Left hindlimb (tissue), 1 donor: ENCODE measurements at places on chromosomes 5 and 9.

DNA sequence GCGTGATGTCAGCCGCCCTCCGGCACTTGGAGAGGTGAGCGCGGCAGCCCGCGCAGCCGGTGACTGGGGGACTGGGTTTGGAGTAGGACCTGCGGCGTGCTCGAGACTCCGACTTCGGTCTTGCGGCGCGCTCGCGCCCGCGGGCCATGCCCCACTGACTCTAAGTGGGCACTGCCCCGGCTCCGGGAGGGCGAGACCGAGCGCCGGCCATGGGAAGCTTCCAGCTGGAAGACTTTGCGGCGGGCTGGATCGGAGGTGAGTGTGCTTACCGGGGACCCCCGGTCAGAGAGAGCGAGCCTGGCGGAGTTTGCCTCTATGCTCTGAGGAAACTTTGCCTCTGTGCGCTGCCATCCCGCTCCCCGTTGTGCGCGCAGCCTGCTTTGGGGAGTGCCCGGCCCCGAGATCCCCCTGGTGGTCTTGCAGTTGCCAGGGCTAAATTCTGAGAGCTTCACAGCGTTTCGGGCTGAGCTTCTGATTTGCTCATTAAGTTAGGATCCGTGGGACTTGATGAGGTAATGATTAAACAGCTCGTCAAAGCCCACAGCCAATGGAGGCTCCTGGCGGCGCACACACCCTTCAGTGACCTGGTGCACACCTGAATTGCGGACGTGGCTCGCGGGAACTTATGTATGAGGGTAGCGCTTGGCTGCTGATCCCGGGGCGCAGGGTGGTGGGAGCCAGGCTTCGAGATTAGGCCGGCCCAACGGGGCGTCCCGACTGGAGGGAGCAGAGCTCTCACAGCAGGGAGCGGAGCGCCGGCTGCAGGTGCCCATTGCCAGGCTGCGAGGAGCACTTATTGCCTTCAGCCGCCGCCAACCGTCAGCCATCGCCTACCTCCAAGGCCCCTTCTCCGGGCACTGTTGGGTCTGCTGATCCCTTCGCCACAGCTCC, at the start of gene SLC25A48:
SLC25A48 (plus strand) TSS at position 25 of the 891 bp plus-strand sequence; CDS start at position 210, 185 bp downstream.
- DNase-seq: peak; percentile 64

GRCh38 chr5:166899343-166899742, 1392.1 kb upstream of the WWC1 start:
- DNase-seq: no peak

DNA sequence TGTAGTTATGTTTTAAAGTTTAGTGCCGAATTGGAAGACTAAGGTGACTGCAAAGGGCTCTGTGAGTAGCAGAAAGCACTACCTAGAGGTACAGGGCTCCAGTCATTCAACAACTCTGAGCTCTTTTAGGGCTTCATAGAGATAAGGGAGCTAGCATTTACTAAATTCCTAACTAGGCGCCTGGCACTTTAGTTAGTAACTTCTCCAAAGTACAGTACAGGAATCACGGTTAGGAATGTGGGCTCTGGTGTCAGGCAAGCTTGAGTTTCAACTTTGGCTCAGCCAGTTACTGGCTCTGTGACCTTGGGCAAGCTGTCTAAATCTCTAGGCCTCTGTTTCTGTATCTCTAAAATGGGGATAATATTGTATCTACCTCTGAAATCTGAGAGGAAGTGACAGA, 115.3 kb downstream of the SLIT3 start:
- DNase-seq: no peak

DNA sequence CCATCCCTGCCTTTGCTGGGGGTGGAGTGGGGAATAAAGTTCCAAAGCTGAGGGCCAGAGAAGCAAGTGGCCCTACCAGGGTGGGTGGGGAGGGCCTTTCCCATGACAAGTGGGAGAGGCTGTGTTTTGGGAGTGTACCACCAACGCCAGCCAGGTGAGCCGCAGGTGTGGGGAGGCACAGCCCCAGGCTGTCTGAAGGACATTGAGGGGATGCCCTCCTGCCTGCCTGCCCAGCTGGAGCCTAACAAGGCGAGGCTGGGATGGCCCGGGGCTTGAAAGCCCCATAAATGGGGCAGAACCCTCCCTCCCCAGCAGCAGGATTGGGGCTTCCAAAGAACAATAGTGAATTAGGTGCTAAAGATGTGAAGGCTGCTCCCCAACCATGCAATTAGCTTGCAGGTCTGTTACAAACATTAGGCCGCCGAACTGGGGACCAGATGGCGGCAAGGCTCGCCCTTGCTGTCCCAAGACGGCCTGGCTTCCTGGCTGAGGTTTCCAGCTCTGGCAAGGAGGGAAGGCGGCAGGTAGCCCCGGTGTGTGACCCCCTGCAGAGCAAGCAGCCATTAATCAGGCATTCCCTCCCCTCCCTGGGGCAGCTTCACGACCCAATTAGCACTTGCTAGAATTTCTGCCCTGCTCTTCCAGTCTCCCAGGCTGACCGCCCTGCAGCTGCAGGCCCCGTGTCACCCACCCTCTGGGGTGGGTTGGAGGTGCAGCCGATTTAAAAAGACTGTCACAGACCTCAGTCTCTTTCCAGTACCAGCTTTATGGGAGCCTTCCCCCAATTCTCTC, 42.9 kb downstream of the FGF18 start:
- no peak for DNase-seq

DNA sequence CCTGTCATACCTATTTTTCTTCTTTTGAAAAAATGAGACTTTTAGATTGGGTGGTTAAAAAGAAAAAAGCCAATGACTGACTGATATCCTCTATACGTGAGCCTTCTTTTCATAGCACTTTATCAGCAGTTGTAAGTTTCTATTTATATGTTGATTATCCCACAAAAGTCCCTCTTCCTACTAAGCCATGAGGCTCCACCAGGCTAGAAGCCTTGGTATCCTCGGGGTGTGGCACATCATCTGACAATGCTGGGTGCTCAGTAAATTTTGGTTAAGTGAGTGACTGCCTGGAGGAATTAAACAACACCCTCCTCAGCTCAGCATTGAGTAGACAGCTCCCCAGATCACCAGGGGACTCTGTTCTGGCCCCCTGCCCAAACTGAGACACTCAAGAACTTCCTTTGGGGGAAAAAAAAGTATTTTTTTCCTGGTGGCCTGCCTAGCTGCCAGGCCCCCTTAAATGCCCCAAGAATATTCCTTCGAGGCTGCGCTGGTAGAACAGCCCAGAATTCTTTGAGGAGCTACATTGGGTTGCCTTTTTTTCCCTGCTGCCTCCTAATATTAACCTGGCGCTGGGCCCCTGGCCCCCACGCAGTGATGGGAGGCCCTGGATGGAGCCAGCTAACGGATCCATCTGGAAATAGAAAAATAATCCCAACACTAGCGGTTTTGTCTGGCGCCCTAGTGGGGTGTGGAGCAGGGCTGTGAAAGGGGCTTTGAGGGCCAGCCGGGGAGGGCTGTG, 23.4 kb upstream of the COL27A1 start:
- peak; percentile 65 for DNase-seq

DNA sequence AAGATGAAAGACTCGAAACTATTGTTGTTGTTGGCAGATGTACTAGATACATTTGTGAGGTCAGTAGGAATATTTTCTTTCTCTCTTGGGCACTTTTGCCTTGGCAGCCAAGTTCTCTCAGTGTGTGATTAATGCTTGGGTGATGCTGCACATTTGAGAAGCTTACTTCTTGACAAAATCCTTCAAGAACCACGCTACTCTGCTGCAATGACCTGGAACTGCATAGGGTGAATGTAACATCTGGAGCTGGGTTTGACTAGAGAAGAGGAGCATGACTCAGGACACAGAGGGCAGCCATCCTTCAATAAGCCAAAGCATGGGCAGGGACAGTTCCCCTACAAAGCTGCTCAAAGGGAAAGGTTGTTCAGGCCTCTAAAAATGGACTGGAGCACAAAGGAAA, 75.5 kb upstream of the PUM3 start:
- DNase-seq: no peak

DNA sequence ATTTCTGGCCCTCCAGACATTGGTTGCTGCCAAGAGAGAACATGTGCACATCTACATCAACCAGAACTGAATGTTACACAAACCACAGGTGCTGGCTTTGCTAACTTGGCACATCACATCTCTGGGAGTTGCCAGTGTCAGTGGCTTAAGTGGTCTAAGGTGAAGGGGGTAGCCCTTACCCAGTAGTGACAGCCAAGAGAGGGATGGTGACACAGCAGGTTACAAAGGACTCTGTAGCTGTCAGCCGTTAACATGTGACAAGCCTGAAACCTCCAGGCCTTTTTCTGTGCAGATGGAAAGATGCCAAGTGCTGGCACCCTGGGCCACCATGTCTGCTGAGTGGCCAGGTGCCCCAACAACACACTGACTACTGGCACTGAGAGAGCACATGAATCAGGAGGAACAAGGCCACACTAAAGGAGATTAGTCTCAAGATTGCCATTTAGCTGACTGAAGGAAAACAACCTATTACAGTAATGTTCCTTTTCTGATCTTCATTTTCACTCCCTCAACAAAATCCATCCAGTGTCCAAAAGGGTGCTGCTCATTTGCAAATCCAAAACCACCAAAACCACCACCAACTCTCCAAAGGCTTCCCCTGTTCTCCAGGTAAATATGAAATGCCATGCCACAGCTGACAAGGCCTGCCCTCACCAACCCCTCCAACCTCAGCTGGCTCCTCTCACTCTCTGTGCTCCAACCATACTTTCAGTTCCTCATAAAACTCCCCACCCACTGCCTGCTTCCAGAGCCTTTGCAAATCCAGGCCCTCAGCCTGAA, 20.2 kb downstream of the SIL1 start:
- DNase-seq: peak; percentile 42

DNA sequence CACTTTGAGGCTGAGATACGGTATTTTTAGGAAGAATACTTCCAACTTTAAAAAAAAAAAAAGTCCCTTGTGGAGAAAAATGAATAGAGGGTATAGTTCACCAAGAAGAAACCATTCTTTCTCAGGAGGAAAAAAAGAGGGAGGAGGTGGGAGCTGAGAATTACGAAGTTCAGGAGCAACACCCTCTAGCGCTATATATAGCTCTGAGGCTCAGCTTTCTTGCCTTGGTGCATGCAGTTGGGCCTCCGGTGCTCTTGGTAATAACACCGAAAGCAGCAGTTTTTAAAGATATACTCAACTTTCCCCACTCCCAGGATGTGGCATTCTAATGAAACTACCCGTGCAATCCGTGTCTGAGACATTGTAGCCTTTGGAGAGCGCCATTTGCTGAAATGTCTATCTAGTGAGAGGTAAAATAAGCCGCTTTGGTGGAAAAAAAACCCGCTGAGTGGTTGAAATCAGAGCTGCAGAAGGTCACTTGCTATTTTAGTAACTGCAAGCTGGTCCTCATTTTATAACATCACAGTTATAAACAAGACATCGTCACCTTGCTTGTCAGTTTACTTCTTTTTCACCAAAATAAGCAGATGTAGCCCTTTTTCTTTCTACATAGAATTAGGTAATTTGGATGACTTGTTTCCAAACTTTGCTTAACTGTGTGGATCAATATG, 156.4 kb downstream of the RORB start:
- no peak for DNase-seq

GRCh38 chr9:77575785-77576184, 72.3 kb downstream of the GNA14 start:
- DNase-seq: no peak

GRCh38 chr9:78856144-78856543, 559.2 kb downstream of the PSAT1 start:
- no peak for DNase-seq

DNA sequence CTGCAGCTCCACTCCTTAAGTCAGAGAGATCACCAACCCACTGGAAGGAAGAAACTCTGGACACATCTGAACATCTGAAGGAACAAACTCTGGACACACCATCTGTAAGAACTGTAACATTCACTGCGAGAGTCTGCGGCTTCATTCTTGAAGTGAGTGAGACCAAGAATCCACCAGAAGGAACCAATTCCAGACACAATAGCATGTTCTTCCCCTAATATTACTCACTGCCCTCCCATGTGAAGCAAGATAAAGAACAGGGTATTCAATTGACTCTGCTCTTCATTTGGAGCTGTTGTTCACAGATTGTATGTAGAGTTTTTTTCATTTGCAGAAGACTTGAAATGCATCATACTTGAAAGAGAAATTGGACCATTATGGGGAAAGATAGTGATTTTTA, 10.8 kb downstream of the SAXO1 start:
- no peak for DNase-seq

DNA sequence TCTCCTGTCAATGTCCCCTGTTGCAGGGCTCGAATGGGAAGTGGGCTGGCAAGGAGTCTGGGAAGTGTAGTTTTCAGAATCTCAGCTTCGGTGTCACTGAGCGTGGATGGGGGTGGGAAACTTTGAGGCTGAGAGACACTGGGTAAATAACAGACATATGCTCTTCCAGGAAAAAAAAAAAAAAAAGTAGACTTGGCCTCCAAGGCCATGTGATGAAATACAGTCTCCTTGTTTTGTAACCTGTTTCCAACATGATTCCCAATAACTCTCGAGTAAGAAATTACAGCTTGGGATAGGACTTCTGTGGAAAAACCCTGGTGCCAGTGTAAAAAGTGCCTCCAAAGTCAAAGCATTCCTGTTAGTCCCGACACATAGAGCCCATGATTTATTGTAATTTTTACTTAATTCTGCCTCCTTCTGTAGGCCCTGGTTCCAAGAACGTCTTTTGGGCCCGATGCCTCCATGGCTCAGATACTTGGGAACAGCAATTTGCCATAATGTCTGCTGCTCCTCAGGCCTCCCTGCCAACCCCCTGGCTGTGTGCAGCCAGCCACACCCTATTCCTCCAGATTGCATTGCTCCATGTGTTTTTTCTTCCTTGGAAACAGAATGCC, 119.5 kb upstream of the TNC start:
- DNase-seq: peak; percentile 51

- DNase-seq: no peak
Measured at GRCh38 chr5:180779985-180780610, 22.5 kb downstream of the MGAT1 start.

- DNase-seq: no peak
Measured at GRCh38 chr5:152933056-152933455, 528.0 kb upstream of the NMUR2 start.

- peak; percentile 90 for DNase-seq
Measured at GRCh38 chr9:134205672-134206310, 41.4 kb upstream of the RNU6ATAC start.

DNA sequence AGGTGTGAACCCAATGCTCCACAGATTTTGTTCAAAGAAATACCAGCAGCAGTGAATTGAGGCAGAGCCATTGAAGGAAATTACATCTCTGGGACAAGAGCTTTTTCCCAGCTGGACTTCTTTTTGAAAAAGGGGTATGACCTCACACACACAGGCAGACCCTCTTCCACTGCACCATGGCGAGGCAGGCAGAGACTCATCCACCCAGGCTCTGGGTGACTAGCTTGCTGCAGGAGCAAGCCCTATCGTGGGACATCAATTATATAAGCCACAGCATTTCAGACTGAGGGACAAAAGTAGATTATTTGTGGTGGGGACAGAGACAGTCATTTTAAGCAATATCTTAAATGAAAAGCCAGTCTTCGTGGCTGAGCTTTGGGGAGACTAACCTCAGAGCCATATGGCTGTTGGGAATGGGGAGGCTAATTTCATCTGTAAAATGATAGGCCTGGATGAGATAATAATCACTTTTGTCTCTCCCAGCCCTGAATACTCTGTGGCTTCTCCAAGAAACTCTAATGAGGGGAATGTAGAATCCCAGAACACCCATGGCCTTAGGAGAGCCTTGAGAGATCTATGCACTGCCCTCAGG, 113.1 kb upstream of the TNC start:
- peak; percentile 60 for DNase-seq
